ENCODE measurements at places on chromosomes 4 and X. TPM values are rescaled to one million over a fixed set of nuclear protein-coding genes. Genes with fewer than 3 reads are reported as not detected.

DNA sequence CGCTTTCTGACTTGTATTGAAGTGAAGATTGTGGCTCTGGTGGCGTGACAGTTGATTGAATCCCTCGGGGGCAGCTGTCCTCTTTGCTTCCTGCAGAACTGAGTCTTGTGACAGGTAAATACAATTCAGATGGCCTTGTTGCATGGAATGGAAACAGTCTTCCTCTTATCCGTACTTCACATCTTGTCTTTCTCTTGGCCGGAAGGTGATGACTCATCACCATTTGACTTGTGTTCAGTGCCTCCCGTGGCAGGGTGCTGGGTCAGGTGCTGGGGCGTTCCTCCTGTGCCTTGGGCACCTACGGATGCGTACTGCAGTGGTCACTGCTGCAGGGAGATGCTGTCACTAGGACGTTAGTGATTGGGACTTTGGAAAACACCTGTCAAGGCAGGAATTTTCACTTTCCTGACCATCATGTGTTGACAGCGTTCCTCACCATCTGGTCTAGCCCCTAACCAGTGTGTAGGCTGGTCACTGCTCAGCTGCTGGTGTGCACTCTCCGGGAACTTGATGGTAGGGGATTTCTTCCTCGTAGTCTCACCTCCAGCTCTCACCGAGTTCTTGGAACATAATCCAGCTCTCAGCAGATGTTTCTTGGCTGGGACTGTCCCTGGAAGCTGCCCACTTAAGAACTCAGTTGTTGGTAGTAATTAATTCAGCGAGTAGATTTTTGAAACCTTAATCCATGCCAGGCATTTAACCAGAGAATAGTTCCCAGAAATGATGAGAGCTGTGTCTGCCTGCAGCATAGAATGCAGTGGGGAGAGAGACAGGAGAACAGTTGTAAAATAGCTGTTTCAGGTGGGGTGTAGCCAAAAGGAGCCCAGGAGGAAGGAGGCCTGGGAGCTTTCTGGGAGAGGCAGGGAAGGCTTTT is 7.2 kb downstream of the TBC1D14 start:
- H3K4me3 ChIP-seq: no peak overlapping the region
- H3K36me3 ChIP-seq: no peaks in the 10 kb centered on the region
- H3K27me3 ChIP-seq: no peaks in the 10 kb centered on the region
- peaks cover 25% of the 10 kb centered on the region for H3K4me1 ChIP-seq
- peak overlapping the region; percentile 38 for H3K27ac ChIP-seq
- DNase-seq: no peak

GRCh38 chr4:76311896-76312331 is 5.4 kb downstream of the STBD1 start:
- no peaks in the 10 kb centered on the region for H3K4me1 ChIP-seq
- no peaks in the 10 kb centered on the region for H3K36me3 ChIP-seq
- DNase-seq: no peak
- H3K27me3 ChIP-seq: peaks cover 2% of the 10 kb centered on the region
- H3K4me3 ChIP-seq: no peak overlapping the region
- H3K27ac ChIP-seq: no peak overlapping the region

GRCh38 chrX:47218920-47219815 is 687 bp downstream of the CDK16 start:
- peaks cover 25% of the 10 kb centered on the region for H3K36me3 ChIP-seq
- peak overlapping the region; percentile 96 for H3K27ac ChIP-seq
- no peak for DNase-seq
- H3K4me1 ChIP-seq: peaks cover 8% of the 10 kb centered on the region
- no peaks in the 10 kb centered on the region for H3K27me3 ChIP-seq

DNA sequence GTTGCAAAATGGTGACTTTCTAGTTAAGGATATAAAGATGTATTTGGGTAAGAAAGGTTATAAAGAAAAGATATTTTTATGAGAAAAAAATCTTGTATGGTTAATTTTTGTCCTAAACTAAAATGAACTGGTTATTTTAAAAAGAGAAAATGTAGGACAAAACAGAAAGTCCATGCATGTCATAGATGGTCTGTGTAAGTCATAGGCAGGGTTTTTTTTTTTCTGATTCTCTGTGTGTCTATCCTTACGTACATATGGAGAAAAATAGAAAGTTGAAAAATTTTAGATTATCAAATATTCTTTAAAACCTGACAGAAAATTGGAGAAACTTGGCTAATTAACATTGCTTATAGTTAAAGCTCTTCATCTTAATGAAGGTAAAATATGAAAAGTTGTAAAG is 493.4 kb downstream of the IQCM start:
- no peak overlapping the region for H3K4me3 ChIP-seq
- no peaks in the 10 kb centered on the region for H3K4me1 ChIP-seq
- DNase-seq: no peak
- H3K36me3 ChIP-seq: no peaks in the 10 kb centered on the region
- no peaks in the 10 kb centered on the region for H3K27me3 ChIP-seq

- no peaks in the 10 kb centered on the region for H3K4me1 ChIP-seq
- H3K27ac ChIP-seq: no peak overlapping the region
- H3K4me3 ChIP-seq: no peak overlapping the region
- no peak for DNase-seq
Measured at GRCh38 chr4:168410681-168411080, 69.6 kb downstream of the DDX60L start.

DNA sequence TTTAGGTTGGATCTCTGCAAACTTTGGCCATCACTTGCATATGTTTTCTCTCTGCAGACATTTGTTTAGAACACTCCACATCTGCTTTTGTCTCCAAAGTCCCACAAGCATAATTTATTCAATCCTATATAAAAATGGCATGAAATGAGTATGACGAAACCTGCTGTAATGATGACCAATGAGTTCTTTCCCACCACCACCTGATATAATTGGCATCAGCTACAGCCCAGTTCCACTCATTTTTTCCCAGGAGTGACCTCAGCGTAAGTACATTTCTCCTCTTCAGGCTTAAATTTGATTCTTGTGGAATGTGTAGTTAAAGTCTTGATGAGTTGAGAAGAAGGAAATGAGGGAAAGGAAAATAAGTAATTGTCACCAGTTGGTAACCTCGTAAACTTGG is 205.1 kb downstream of the AWAT2 start:
- H3K4me1 ChIP-seq: no peaks in the 10 kb centered on the region
- no peaks in the 10 kb centered on the region for H3K36me3 ChIP-seq
- no peaks in the 10 kb centered on the region for H3K27me3 ChIP-seq
- no peak for DNase-seq

GRCh38 chr4:78766026-78766425 is 10.1 kb upstream of the BMP2K start:
- no peaks in the 10 kb centered on the region for H3K36me3 ChIP-seq
- peaks cover 27% of the 10 kb centered on the region for H3K4me1 ChIP-seq
- no peak overlapping the region for H3K27ac ChIP-seq

DNA sequence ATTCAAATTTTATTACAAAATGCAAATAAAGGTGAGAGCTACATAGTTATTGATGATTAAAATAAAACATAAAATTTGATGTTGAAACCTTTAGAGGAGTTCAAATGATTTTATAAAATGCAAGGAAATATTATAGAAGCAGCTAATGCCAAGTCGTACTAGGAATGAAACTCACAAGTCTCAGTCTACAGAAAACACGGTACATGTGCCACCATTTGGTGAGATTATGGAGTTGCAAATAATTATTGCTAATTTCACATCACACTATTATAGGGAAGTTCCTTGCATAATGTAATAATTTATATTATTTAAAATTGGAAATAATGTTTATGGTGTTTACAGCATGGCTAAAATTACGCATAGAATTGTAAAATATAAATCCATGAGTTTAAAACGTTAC is 1601.7 kb upstream of the TENM3 start:
- H3K36me3 ChIP-seq: no peaks in the 10 kb centered on the region
- H3K4me3 ChIP-seq: no peak overlapping the region
- no peaks in the 10 kb centered on the region for H3K27me3 ChIP-seq
- no peak overlapping the region for H3K27ac ChIP-seq

DNA sequence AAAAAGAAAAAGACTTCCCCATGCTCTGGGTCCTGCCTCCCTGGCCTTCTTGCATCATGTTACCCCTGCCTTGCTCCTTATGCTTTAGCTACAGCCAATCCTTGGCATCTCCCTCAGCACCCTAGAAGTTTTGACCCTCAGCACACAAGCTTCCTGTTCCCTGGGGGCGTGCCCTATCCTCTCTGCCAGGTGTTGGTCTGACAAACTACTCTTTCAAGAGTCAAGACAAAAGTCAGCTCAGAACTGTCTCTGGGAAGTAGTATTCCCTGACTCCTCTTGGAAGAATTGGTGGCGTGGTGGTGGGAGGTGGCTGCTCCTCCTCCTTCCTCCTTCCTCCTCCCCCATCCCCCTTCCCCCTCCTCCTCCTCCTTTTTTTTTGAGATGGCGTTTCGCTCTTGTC is 41.0 kb downstream of the PRPS1 start:
- no peaks in the 10 kb centered on the region for H3K36me3 ChIP-seq
- H3K4me1 ChIP-seq: peaks cover 10% of the 10 kb centered on the region
- no peak overlapping the region for H3K27ac ChIP-seq
- no peak for DNase-seq
- no peak overlapping the region for H3K4me3 ChIP-seq

- H3K36me3 ChIP-seq: no peaks in the 10 kb centered on the region
- no peaks in the 10 kb centered on the region for H3K4me1 ChIP-seq
- no peak for DNase-seq
- H3K27me3 ChIP-seq: no peaks in the 10 kb centered on the region
- no peak overlapping the region for H3K4me3 ChIP-seq
Measured at GRCh38 chr4:171621646-171622045, 191.6 kb upstream of the GALNTL6 start.

DNA sequence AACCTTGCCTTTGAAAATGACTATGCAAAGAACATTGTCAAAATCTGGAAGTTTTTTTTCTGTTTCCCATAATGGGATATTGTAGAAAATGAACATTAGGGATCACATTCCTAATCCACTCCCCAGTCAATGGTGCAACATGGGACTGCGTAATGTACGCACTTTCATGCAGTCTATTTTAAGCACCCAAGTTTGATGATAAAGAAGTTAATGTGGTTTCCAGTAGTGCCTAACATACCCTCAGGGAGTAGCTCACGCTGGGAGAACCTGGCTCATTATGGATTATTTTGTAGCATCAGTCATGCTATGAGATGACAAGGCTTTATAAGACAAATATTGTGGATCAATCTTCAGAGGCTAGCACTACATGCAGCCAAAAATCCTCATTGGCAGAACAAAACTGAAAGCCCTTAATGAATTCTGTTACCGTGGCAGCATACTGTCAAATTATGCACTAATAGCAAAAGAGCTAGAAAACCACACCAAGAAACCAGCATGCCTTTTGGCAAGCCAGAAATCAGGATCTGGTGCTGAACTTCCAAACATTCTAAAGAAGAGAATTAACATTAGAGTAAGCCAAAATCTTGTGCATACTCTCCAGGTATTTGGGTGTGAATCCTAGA is 1392.8 kb upstream of the TENM3 start:
- no peaks in the 10 kb centered on the region for H3K36me3 ChIP-seq
- no peak for DNase-seq
- H3K4me3 ChIP-seq: no peak overlapping the region
- H3K27me3 ChIP-seq: no peaks in the 10 kb centered on the region
- H3K4me1 ChIP-seq: no peaks in the 10 kb centered on the region

DNA sequence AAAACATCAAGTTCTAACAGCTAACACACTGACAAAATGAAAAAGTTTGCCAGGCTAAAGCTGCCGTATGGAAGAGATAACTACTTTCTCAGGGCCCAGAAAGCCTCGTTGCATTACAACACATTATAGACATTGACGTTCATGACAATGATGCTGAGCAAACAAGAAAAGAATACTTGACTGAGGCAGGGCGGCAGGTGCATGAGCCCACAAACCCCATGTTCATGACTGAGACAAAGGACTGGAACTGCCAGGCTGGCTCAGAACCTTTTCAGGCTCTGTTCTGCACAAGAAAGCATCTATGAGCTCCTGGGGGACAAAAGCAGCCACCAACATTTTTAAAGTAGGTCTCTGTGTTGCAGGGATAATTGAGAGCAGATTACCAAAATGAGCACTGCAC is 13.6 kb downstream of the TLR6 start:
- H3K4me1 ChIP-seq: no peaks in the 10 kb centered on the region
- DNase-seq: no peak
- peaks cover 11% of the 10 kb centered on the region for H3K36me3 ChIP-seq
- no peak overlapping the region for H3K4me3 ChIP-seq

- no peaks in the 10 kb centered on the region for H3K4me1 ChIP-seq
- H3K27ac ChIP-seq: no peak overlapping the region
- no peak overlapping the region for H3K4me3 ChIP-seq
- peaks cover 2% of the 10 kb centered on the region for H3K27me3 ChIP-seq
- no peak for DNase-seq
- no peaks in the 10 kb centered on the region for H3K36me3 ChIP-seq
Measured at GRCh38 chr4:6492861-6493657, 20.6 kb upstream of the PPP2R2C start.

NAT8L gene
- total RNA-seq: 0.31 TPM

LUZP4 gene
- not detected for total RNA-seq

CCDC158 gene
- total RNA-seq: not detected

GLOD5 gene
- not detected for total RNA-seq

CDX4 gene
- not detected for total RNA-seq

PARM1 gene
- total RNA-seq: 43.2 TPM

POU4F2 gene
- total RNA-seq: not detected
